ENCODE measurements at places on chromosomes 1 and 21. TPM values are rescaled to one million over a fixed set of nuclear protein-coding genes. Genes with fewer than 3 reads are reported as not detected.

Gene LRRN2
- total RNA-seq = 0.88 TPM

Gene KTI12
- total RNA-seq = 3.4 TPM

Gene CELA2B
- not detected for total RNA-seq

Gene IQCC
- 0.82 TPM for total RNA-seq

- H3K4me3 ChIP-seq = no peak overlapping the region
- H3K4me1 ChIP-seq = no peaks in the 10 kb centered on the region
- H3K27ac ChIP-seq = no peak overlapping the region
- no peaks in the 10 kb centered on the region for H3K27me3 ChIP-seq
- H3K36me3 ChIP-seq = no peaks in the 10 kb centered on the region
Observed at GRCh38 chr1:110522560-110522959, 3.6 kb upstream of the KCNA10 start.

GRCh38 chr1:220370041-220370700 is 97.9 kb upstream of the RAB3GAP2 start:
- no peak overlapping the region for H3K4me3 ChIP-seq
- peak; percentile 69 for DNase-seq
- peak overlapping the region; percentile 73 for H3K27ac ChIP-seq
- H3K27me3 ChIP-seq = no peaks in the 10 kb centered on the region

DNA sequence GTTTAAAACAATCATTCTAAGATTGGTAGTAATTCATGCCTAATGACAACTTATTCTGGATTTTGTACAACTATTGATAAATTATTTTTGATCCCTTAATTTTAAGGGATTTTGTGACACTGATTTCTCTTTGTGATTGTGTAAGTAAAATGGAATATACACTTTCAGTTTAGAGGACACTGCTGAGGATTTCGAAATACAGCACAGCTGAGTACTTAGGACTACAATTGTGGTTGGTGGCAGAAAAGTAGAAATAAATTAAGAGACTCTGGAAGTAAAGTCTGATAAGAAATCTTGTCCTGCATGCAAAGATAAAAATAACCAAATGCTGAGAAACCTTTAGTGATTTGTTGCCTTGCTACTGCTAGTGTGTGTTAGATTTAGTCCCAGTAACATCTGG is 40.0 kb downstream of the TYW3 start:
- H3K27me3 ChIP-seq = no peaks in the 10 kb centered on the region
- H3K4me3 ChIP-seq = no peak overlapping the region
- no peak for DNase-seq
- no peak overlapping the region for H3K27ac ChIP-seq
- no peaks in the 10 kb centered on the region for H3K4me1 ChIP-seq

DNA sequence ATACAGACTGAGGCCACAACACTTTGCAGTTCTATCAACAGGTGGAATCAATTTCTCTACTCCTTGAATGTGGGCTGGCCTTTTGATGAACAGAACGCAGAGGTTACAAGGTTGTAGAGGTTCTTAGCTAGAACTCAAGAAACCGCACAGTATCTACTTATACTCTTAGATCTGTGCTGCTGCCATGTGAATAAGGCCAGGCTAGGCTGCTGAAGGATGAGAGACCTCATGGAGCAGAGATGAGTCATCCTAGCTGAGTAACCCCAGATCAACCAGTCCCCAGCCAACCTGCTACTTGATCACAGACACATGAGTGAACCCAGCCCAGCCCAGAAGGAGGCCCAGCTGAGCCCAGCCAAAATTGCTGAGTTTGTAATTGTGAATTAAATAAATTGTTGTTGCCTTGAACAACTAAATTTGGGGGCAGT is 35.3 kb upstream of the BCAR3 start:
- H3K4me1 ChIP-seq = peaks cover 18% of the 10 kb centered on the region
- H3K4me3 ChIP-seq = no peak overlapping the region
- no peak for DNase-seq
- no peaks in the 10 kb centered on the region for H3K27me3 ChIP-seq
- no peak overlapping the region for H3K27ac ChIP-seq

DNA sequence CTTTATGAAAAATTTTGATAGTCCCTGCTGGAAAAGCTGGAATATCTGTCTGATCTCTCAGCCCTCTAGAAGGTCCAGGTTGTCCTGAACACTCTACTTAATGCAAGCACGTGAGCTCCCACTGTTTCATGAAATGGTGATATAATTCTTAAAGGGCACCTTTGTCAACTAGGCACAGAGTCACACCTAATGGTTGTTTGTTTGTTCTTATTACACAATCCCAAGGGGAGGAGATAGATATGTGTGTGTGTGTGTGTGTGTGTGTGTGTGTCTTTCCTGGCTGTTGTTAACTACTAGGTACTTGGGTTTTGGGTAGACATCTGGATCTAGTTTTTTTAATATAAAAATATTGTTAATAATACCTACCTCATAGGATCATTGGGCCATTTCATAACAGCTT is 63.9 kb downstream of the GRIK1 start:
- H3K27ac ChIP-seq = no peak overlapping the region
- H3K36me3 ChIP-seq = no peaks in the 10 kb centered on the region
- DNase-seq = no peak
- H3K27me3 ChIP-seq = no peaks in the 10 kb centered on the region
- no peak overlapping the region for H3K4me3 ChIP-seq

Gene ROR1
- 3.0 TPM for total RNA-seq
